ENCODE measurements at places on chromosomes 1 and 21. TPM values are rescaled to one million over a fixed set of nuclear protein-coding genes. Genes with fewer than 3 reads are reported as not detected.
A peak's percentile ranks its signal among the peaks of the same experiment; 100 is the strongest.

- peak; percentile 80 for DNase-seq
Measured at GRCh38 chr1:27504588-27505419, 14.8 kb upstream of the WASF2 start.

DNA sequence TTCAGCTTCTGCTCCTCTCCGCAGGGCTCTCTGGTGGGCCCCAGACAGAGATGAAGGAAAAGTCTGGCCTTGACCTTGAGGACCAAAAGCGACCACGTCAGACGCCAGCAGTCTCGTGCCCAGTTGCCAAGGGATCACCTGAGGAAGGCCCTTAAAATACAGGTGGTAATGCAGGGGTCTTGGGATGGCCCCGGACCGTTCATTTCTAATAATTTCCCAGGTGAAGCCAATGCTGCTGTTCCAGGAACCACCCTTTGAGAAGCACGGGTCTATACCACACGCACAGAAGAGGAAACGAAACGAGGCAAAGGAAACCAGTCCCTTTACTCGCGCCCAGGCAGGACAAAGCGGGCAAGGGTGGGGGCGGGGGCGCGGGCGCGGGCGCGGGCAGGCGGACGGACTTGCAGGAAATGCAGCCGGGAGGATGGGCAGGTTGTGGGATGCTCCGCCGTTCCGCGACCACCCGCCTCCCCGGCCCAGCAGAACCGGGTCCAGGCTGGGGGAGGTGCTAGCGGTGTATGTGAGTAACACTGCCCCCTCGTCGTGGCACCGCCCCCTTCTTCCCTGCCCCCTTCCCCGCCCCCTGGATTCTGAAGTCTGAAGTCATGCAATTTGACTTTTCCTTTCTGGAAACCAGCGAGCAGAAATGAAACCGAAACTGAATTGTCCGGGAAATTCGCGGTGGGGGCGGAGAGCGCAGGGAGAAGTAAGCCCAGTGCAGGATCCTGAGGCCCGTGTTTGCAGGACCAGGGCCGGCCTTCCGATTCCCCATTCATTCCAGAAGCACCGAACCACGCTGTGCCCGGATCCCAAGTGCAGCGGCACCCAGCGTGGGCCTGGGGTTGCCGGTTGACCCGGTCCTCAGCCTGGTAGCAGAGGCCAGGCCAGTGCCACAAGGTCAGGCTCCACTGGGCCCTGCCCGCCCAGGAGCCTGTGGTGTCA, 5.8 kb upstream of the MX1 start:
- peak; percentile 77 for DNase-seq

DNA sequence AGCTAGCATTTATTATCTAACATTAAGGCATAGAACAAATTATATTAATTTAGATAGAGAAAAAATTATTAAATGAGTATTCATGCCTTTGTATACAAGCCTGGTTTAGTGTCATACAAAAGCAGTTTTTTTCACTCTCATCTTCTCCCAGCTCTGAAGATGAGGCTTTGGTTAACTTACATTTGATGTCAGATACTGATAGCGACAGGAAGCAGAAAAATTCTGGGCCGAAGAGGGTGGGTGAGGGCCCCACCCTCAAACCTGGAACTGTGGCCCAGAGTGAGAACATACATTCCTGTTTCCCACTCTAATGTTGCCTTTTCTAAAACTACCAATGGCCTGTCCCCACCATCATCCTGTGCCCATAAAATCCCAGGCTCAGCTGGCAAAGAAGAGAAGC, 15.0 kb downstream of the OR2T1 start:
- DNase-seq: no peak

DNA sequence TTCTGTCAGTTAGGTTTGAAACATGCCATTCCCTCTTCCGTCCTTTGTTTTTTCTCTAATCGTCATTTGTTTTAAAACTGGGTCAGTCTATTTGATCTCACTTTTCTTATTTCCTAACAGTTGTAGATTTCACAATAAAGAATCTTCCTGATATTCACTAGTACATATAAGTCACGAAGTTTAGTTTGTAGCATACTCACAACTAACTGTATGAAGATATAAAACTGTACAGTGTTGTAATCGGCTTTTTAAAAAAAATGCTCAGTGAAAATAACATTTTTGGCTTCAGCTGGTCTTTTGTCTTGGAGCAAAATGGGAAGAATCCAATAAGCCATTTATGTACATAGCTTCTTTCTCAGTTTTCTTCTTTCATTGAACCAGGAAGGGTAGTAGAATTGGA, 78.3 kb downstream of the NCAM2 start:
- DNase-seq: no peak

- no peak for DNase-seq
Measured at GRCh38 chr1:41322101-41322661, 39.1 kb upstream of the FOXO6 start.

DNA sequence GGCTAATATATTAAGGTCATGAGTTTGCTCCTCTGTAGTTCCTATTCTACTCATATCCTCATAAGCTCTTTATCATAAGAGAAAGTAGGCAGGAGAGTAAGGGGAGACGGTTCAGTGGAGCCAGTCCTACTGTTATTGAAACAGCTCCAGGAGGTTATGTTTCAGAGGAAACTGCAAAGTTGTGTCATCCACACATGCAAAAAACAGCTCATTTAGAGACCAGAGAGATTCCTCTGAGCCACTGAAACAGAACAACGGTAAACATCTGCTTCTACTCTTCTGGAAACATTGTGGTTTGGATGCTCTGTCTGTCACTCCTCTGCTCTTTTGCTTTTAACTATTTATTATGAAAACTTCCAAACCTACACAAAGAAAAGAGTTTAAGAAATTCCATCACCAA, 66.3 kb upstream of the PPP2R5A start:
- no peak for DNase-seq

DNA sequence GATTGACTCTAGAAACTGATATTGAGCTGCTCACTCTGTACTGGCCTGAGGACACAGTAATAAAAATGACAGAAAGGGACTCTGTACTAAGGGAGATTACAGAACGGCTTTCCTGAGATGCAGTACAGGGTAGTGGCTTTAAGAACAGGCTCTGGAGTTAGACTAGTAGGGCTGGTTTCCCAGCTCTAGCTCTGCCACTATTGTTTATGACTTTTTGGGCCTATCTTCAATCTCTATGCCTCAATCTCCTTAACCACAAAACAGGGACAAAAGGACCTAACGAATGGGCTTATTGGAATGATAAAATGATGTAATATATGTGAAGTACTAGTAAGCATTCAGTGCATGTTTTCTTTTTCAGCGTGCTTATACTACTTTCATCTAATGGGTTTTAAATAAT, 1.4 kb downstream of the DEPDC1 start:
- DNase-seq: no peak

DNA sequence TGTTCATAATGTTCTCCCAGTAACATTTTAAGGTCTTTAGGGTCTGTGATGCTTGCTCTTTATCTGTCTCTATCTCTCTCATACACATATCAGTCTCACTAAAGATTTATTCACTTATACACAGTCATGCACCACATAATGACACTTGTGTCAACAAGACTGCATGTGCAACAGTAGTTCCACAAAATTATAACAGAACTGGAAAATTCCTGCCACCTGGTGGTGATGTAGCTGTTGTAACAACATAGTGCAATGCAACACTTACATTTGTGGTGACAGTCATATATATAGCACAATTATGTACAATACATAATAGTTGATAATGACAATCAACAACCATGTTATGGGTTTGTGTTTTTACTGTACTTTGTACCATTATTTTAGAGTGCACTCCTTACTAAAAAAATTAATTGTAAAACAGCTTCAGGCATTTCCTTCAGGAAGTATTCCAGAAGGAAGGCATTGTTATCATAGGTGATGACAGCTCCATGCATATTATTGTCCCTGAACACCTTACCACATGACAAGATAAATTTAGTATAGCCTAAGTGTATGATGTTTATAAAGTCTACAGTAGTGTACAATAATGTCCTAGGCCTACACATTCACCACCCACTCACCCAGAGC, 8.1 kb downstream of the TDRD5 start:
- no peak for DNase-seq

DNA sequence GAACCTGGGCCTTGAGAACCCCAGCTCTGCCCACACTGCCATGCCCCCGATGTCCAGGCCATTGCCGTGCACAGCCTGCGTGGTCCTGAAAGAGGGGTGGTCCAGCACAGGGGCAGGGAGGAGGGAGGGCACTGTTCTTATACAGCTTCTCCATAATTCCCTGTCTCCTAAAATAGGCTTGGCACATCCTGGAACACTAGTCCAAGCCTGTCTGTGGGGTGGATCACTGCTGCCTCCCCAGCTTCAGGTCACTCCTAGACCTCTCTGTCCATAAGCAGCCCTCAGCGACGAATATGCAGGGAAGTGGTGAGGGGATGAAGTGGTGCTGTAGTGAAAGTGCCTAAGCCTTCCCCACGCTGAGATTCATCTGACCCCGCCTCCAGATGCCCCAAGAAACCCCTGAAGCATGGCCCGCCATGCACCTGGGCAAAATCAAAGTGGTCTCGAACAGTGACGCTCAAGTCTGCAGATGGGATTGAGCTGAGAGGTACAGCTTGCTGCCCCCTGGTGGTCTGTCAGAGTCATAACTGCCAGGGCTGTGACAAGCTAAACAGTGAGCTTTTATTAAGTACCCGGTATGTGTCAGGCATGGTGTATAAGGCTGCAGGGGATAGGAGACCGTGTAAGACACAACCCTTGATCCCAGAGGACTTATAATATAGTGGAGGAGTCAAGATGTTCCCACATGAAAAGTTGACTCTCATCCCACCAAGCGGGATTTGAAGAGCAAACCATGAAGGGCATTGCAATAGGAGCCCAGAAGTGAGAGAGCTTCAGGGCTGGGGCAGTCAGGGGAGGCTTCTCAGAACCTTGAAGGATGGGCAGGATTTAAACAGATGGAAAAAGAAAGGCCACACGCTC, 66.6 kb downstream of the FAM163A start:
- peak; percentile 9 for DNase-seq

GRCh38 chr1:19341201-19342061, 29.3 kb downstream of the SLC66A1 start:
- DNase-seq: peak; percentile 26

DNA sequence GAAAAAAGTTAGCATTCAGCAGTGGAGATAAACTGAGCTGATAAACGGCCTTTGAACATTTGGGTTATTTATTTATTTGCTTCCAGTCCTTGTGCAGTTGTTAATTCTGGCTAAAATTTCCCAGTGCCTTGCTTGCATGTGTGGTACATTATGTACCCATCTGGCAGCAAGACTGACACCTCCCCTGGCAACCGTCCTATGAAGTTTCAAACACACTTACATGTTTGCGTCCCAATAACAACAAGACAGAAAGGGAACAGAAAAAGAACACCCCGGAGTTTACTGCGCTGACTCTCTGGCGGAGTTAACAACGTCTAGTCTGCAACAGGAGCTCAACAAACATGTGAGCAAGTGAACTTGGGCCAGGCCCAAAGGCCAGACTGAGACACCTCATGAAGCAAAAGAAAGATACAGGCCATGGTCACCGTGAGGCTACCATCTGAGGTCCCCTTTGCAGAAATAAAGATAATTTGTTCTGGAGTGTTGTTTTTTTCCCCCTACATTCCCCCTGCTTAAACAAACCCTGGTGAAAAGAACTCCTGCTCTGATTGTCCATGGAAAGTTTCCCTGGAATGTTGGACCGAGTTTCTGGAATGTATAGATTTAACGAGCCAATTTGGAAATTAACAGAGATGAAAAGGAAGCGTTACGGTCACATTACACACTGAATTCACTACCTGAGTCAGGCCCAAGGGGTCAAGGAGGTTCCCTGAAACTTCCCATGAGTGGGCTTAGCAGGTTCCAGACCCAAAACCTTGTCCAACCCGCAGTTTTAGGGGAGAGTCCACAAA, 33.4 kb downstream of the TRABD2B start:
- DNase-seq: no peak

DNA sequence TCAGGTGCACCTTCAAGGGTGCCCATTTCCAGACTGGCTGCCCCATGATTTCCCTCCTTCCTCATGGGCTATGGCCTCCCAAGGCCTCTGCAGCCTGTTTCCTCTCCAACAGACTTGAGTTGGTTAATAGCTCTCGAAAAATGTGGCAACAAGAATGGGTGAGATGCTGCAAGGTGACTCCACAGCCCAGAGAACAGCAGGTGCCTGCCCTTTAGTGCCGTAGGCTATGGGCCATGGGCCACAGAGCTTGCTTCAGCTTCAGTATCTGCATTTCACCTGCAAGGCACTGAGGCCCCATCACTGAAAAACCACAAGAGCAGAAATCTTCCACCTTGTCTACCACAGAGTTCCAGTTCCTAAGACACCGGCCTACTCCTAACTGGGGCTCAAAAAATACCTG, 122.0 kb downstream of the ETS2 start:
- DNase-seq: no peak

- no peak for DNase-seq
Measured at GRCh38 chr1:221289103-221289502, 409.9 kb downstream of the HLX start.

- no peak for DNase-seq
Measured at GRCh38 chr1:241355311-241356010, 1.5 kb downstream of the RGS7 start.

GRCh38 chr1:112904831-112905261, 51.1 kb downstream of the SLC16A1 start:
- no peak for DNase-seq

DNA sequence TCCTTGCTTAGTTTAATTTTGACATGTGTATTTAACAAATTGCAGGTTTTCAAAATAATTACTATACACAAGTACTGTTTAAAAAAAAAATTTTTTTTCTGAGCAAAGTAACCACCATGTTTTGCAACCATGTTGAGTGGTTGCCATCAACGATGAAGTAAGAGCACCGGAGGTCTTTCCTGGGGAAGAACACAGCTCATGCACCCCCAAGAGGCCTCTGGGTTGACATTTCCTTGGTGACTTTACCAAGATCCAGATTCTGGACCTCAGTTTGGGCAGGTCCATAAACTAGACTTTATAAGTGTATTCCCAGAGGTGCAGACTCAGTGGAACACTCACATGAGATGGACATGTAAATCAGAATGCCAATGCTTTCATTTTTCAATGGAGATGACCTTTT, 36.8 kb upstream of the RALGPS2 start:
- DNase-seq: no peak

- no peak for DNase-seq
Measured at GRCh38 chr1:29664711-29665110, 428.4 kb downstream of the PTPRU start.

- DNase-seq: no peak
Measured at GRCh38 chr21:27060190-27060589, 93.3 kb upstream of the ADAMTS5 start.

GRCh38 chr1:143610196-143610595, 361.6 kb downstream of the FAM72C start:
- no peak for DNase-seq

- DNase-seq: no peak
Measured at GRCh38 chr1:193069748-193070385, 10.5 kb downstream of the RO60 start.

GRCh38 chr1:179251675-179252074, 22.2 kb upstream of the ABL2 start:
- no peak for DNase-seq

- DNase-seq: no peak
Measured at GRCh38 chr1:3774946-3775489, 2.5 kb downstream of the SMIM1 start.

MROH7 gene
- 1.4 TPM for total RNA-seq

FCRL5 gene
- total RNA-seq: not detected

TTLL7 gene
- total RNA-seq: 215 TPM

FAM177B gene
- not detected for total RNA-seq

RAB42 gene
- total RNA-seq: 1.6 TPM

TDRD5 gene
- 2.7 TPM for total RNA-seq

CRP gene
- total RNA-seq: 0.31 TPM

ANGPTL7 gene
- total RNA-seq: not detected

SPAG17 gene
- total RNA-seq: 0.78 TPM

KRTAP7-1 gene
- not detected for total RNA-seq
